Daoy (cell line): ENCODE measurements at places on chromosomes 2 and 18. TPM values are rescaled to one million over a fixed set of nuclear protein-coding genes. Genes with fewer than 3 reads are reported as not detected.

The MC5R gene
- total RNA-seq, result not detected in 2 replicates

The RAPGEF4 gene
- total RNA-seq, result 0.24 and 0.51 TPM in 2 replicates

The ADD2 gene
- total RNA-seq, result 15.6 and 23.3 TPM in 2 replicates

The MC4R gene
- total RNA-seq, result not detected in 2 replicates

The SLC9A4 gene
- total RNA-seq, result not detected in 2 replicates

The FABP1 gene
- not detected in 2 replicates for total RNA-seq
